ENCODE measurements at places on chromosomes 4 and X.

GRCh38 chr4:101014417-101014816, 332.9 kb downstream of the PPP3CA start:
- DNase-seq = no peak

GRCh38 chr4:5964030-5964429, 54.2 kb downstream of the C4orf50 start:
- no peak for DNase-seq

DNA sequence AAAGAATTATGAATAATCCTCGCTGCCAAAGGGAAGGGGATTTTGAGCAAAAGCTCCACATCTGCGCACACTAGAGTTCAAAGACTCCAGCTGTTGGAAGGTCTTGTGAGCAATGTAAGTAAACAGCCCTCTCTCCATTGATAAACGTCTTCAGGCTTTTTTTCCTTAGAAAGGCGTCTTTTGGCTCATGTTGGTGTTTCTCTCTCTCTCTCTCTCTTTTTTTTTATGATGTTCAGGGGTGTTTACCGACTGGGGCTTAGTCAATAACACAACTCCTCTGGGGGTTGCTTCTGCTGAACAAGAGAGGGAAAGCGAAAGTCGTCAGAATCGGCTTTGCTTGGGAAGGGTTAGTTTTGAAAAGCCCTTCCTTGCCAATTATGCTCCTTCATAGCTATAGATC, 53.2 kb upstream of the C1QTNF7 start:
- no peak for DNase-seq

DNA sequence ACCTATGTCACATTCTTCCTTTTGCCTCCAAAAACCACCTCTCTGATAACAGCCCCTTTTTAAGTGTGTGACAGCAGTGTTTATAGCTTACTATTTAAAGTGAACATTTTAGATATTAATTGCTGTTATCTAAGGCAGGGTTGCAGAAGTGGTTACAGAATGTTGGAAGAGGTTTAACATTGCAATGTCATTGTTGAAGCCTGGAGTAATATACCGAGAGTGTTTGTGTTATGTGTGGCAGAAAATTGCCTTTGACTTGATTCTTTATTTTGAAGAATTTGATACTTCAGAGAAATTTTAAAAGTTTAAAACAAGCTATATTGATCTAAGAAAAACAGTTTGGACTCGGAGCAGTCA, 37.1 kb downstream of the SMARCAD1 start:
- no peak for DNase-seq

DNA sequence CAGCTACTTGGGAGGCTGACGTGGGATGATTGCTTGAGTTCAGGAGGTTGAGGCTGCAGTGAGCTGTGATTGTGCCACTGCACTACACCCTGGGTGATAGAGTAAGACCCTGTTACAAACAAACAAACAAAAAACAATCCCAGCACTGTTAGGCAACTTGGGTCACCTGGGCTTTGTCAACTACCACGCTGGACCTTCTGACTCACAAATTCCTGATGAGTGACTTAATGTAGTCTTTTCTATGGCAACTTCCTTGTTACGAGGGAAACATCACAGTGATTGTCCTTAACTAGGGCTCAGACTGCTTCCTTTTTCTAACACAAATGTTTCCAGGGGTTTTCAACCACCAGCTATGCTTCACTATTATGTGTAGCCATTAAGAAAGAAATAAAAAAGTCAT, 128.8 kb upstream of the GPC4 start:
- DNase-seq = no peak

DNA sequence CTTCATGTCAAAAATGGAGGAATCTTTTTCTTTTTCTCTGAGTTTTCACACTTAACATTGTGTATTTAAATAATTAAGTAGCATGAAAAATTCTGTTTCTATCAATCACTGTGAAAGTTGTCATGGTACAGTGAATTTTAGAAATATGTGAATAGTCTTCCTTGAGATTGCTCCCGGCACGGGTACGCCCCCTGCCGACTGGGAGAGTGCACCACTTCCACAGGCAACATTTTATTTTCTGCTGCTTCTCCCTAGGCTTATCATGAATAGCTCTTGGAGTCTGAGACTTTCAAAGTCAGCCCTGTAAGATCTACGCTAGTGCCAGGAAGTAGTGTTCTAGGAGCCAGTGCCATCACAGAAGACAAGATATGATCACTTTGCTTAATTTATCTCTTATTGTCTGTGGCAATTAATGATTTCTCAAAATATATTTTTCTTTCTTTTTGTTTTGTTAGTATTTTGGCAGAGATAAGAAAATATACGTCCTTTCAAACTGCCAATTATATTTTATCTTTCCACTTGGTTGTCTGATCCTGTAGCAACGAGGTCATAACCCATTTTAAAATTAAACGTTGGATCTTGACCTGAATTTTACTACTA, 763.8 kb upstream of the AADAT start:
- DNase-seq = peak; percentile 85

GRCh38 chr4:151429957-151430570, 21.1 kb downstream of the FHIP1A start:
- no peak for DNase-seq

DNA sequence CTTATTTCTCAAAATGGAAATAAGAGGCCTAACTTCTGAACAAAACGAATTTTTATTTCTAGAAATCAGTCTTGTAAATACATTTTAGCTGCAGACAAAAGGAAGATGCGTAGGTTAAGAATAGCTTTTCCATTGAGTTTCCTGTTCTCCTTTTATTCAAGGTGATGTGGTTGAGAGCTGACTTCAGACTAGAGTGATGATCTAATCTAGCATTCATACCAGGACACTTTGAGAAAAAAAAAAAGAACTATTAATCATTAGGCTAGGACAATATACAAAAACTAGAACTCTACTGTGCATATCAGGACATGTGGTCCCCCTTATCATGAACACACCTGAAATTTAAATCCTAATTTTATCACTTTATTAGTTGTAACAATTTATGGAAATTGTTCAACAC, 884.5 kb upstream of the EPHA5 start:
- DNase-seq = no peak

DNA sequence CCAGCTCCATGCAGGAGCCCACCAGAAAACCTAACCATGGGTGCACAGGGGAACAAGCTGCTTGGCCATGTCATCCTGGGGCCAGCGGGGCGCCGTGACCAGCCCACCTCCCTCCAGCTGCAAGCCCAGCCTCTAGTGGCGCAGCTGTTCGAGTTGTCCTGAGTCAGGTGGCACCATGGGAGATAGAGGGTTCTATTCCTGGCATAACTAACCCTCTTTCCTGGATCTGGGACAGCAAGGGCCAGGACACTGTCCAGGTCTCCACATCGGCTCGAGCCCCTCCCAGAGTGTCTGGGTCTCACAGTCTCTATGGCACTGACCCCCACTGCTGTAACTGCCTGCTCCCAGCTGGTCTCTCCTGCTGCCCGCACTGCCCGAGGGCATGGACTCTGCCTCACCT, 16.7 kb downstream of the ABLIM2 start:
- DNase-seq = no peak

DNA sequence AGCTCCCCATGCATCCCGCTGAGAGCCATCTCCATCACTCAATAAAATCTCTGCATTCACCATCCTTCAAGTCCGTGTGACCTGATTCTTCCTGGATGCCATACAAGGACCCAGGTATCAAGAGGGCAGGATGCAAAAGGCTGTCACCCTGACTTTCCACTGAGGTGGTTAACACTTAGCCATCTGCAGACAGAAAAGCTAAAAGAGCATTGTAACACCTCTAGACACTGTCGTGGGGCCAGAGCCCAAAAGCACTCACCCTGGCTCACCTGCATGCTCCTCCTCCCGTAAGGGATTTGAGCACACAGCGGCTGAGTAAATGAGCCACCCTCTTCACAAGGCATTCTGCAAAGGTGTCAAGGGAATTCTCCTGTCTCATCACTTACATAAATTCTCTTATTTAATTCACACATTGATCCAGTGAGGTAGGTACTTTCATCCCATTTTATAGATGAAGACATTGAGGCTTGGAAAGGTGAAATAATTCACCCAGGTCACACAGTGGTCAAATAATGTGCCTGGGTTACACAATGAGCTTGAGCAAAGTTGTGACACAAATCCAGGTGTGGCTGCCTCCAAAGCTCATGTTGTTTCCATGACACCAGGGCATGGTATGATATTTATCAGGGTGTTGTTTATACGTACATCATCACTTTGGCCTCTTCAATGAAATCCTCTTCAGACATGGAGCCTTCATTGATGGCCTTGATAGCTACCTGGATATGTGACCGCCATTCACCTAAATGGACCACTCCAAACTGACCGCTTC, 48.0 kb downstream of the TXK start:
- DNase-seq = no peak

DNA sequence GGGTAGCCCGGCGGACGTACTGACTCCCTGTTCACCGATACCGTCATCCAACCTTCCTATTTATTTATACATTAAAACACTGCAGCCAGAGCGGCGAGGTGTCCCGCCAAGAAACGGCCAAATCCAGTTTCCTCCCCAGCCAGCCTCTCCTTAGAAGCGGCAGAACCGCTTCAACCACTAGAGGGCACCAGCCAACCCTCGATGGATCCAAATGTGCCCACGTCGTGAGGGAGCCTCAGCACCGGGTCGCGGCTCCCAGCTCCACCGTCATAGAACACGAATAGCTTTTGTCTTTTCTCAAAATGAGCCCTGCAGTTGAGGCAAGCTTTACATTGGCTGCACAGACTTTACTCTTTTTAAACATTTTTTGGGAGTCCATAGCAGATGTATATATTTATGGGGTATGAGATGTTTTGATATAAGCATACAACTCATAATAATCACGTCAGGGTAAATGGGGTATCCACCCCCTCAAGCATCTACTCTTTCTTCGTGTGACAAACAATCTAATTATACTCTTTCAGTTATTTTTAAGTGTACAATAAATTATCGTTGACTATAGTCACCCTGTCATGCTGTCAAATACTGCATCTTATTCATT, 13.0 kb upstream of the HELT start:
- DNase-seq = peak; percentile 91

DNA sequence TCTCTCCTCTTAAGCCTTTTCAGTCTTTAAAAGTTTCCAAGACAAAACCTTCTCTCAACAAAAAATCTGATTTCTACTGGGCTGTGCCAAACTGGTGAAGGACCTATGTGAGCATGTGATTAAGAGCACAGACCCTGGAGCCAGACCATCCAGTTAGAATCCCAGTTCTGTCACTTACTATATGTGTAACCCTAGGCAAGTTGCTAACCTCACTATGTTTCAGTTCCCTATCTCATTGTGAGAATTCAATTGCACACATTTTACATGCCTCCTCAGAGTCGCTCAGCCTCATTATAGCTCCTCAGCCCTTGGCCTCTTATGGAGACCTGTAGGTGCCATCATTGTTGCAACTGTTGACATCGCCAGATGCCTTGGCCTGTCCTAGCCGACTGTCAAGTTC, 54.1 kb upstream of the VEGFD start:
- DNase-seq = no peak

- no peak for DNase-seq
These were observed 5.9 kb downstream of the ZFYVE28 start for GRCh38 chr4:2412534-2412884.

DNA sequence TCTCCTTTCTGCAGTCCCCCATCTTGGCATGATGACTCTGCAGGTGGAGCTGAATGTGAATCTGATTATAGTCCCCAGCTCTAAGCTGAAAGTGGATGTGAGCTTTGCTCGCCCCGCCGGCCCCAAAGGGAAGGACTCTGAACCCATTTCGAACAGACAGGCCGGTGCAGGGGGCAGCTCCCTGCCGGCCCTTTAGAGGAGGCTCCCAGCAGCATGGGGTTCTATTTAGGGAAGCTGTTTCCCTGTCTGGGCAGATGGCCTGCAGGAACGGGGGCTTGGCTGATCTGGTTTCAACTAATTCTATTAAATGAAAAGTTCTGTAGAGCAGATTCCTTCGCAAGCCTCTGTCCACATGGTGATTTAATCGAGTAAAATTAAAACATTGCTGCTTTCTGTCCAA, 104.8 kb upstream of the MSX1 start:
- no peak for DNase-seq

DNA sequence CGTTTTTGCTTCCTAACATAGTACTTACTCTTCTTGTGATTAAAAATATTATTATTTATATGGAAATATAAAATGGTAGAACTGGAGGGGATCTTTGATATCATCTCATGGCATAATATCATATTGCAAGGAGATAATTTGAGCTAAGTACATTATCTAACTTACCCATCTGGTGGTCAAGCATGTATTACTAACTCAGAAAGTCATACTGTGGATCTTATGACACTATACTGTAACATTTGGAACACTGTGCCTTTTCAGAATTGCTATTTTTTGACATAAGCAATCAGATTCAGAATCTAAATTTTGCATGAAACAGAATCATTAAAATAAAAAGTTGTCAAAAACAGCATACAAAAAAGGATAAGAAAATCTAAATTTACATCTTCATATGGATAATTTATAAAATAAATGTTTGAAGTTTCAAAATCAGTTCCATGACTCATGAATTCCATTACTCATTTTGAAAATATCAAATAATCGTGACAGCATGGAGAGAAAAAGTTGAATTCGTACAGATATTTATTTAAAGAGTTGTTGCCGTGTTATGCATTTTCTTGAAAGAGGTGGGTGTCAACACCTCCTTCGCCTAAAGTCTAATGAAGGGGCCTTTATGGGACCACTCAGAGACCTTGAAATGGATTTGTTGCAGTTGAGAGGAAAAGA, 928.1 kb downstream of the PDHA2 start:
- DNase-seq = no peak

DNA sequence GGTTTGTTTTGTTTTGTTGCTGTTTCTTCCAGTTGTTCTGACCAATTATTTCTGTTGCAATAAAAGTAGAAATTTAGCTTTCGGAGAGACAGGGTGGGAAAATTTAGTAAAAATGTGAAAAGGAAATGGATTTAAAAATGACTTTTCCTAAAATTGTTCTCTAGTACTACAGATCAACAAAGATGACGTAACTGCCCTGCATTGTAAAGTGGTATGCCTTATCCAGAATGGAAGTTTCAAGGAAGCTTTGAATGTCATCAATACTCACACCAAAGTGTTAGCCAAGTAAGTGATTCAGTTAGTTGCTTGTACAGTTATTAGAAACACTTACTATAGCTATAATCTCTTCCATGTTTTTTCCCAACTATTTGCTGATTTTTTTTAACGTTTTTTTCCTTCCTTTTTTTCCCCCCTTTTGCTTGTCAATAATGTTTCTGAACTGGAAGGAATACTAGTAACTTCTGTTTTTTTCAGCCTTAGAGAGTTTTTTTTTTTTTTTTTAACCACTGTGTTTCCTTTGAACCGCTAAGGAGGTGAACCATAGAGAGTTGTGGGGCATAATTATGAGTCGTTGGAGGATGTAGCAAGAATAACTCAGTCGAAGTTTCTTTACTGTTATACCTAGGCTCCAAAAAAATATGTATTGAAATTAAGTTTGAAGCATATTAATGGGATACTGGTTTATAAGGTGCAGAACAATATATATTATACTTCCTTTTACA, 2.2 kb downstream of the SRP72 start:
- DNase-seq = no peak

DNA sequence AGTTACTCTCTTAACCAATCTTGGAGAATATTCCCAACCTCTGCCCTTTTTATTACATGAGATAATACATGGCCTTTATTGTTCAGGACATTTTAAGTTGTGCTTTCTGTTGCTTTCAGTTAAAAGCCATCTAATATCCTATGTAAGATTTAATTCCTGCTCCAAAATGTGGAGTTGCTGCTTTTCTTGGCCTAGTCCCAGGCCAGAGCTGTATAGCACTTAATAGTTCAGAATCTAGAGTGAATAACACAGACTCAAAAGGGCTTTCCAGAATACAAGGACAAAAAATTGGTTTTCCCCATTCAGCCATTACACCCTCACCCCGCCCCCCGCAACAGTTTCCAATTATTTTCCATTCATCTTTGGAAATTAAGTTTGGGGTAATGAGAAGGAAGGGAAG, 144.3 kb upstream of the SMAD1 start:
- DNase-seq = no peak

Data from osteocyte (in vitro differentiated cells).